ENCODE measurements at places on chromosomes 1 and 21.

- DNase-seq = no peak
Measured at GRCh38 chr1:115168026-115168425, 78.7 kb upstream of the TSPAN2 start.

- DNase-seq = no peak
Measured at GRCh38 chr21:41375875-41376274, 14.0 kb downstream of the MX2 start.

- DNase-seq = no peak
Measured at GRCh38 chr1:232678185-232678886, 48.4 kb upstream of the SIPA1L2 start.

DNA sequence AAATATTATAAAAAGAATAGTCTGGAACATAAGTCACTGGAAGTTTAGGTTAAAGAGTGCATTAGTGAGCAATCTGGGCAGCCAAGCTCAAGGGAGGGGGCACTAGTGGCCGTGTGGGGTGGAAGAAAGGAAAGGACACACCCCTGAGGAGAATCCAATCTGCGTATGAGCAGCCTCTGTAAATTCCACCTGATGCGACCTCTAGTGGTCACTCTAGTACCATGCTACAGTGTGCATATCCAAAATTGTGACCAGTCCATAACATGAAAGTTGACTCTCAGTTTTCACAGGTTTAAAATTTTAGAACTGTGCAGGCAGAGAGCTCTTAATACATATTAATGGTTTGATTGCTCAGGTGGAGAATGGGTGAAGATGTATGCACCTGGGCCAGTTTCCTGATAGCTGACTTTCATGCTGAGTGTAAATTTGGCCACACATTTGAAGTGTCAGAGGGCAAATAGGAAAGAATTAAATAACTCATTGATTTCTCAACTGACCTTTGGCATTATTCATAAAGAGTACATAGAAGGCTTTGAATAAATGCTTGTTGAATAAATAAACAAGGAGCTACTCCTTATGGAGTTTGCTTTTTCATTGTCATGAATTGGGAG, 105.9 kb upstream of the C21orf91 start:
- no peak for DNase-seq

- DNase-seq = no peak
Measured at GRCh38 chr1:154081386-154082126, 73.3 kb downstream of the NUP210L start.

DNA sequence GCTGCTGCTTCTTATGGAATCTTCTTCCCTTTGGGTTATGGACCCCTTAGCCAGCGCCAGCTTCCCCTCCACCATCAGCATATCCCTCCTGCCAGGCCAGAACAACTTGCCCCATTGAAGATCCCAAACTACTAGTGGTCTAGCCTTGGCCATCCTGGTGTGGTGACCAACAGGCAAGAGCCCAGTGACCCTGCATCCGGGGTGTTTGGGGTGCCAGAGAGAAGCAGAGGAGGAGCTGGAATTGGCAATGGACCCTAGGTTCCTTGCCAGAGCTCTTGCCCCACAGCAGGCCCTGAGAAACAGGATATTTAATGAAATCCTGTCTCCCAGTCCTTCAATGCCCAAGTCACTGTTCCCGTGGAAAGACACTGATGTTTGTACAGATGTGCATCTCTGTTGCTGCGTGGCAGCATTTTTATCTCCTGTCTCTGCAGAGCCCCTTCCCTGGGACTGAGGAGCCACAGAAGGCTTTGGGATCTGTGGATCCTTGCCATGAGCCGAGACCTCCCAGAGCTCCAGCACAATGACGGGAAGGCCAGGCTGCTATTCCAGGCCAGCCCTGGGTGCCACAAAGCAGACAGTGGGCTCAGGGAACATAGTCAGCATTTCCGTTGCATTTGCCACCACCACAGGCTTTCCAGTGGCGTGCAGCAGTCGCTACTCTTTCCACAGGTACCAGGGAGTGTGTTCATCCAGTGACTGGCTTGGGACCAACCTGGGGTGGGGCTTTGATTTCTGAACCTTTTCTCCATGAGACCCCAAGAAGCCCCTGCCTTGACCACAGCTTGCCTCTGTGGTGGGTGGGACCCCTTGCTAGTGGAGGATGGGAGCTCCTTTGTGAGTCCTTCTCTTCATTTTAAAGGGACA, 21.6 kb downstream of the NAV1 start:
- DNase-seq = no peak

- no peak for DNase-seq
Measured at GRCh38 chr1:221264848-221265247, 385.6 kb downstream of the HLX start.

DNA sequence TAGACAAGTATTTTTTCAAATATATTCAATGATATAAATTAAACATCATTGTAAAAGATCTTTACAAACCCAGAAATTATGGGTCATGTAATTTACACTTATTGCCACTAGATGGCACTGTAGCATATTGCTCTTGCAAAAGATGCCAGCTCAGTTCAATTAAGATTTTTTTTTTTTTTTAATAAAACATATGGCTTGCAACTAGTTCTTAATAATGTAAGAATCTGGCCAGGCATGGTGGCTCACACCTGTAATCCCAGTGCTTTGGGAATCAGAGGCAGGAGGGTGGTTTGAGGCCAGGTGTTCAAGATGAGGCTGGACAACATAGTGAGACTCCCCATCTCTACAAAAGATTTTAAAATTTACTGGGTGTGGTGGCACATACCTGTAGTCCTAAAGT, 49.4 kb upstream of the DESI2 start:
- no peak for DNase-seq

DNA sequence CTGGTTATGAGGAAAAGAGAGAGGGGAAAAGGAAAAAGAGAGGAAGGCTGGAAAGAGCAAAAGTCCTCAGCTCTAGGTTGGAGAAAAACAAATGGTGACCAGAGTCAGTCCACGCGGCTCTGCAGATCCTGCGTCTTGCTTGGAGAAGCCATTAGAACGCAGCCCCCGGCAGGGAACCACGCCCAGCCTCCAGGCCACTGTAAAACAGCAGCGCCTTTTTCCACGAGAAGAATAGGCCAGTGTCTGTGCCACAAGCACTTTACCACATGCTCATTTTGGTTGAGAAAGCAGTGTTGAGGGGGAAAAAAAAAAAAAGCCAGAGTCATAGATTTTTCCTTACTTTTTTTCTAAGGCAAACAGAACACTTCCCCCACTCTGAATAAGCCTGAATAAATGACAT, 846.9 kb upstream of the ADAMTS5 start:
- DNase-seq = no peak

DNA sequence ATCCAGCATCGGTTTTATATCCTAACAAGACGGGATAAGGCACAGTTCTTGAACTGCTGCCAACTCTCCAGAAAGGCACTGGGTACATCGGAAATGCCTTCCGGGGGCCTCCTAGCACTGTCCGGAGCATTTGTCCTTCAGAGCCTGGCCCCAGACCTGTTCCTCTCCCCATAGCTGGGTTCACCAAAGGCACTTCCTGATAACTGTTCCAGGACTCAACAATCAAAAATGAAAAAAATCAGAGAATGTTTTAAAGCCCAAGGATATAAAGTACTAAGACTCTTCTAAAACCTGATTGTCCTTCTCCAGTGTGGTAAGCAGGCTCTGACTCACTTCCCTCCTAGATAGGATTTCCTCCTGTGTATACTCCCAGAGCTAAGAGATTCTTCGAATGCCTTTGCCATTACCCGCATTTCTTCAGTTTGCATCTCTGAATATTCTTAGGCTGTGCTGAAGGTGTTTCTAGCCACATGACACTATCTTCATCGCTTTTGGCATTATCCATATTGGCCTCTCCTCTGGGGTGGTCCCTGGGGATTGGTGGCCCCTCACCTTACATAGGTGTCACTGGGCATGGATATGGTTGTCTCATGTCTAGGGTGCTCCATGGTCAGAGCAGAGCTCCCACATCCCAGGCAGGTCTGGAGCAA, 112.9 kb downstream of the ZBTB18 start:
- DNase-seq = no peak

GRCh38 chr1:71610476-71610875, 529.6 kb upstream of the ZRANB2 start:
- DNase-seq = no peak

DNA sequence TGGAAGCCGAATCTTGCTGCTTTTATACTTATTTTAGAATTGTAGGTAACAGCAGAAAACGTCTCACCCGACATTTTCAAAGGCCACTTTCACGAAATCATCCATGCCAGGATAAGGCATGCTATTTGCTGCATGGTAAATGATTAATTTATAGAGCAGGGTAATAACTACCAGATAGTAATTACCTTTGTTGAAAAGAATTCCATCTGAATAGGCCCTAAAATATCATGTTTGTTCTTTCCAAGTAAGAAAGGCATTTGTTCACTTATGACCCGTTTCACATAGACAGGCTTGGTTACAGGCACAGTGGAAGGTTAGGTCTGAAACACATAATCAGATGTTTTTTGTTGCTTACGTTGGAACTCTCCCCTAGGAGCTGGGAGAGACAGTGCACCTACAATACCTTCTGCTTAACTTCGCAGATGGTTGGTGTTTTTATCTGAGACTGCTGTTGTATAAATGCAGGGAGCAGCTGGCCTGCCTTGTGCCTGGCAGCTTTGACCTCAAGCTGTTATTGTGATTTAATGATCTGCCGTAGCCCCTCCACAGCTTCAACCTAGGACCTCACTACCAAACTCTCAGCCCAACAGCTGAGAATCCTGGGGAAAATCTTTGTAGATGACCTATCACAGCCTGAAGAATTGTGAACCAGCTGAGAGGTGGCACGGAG, 1.6 kb downstream of the SLC44A3 start:
- DNase-seq = no peak

- no peak for DNase-seq
Measured at GRCh38 chr1:202133001-202133400, 10.3 kb downstream of the GPR37L1 start.

DNA sequence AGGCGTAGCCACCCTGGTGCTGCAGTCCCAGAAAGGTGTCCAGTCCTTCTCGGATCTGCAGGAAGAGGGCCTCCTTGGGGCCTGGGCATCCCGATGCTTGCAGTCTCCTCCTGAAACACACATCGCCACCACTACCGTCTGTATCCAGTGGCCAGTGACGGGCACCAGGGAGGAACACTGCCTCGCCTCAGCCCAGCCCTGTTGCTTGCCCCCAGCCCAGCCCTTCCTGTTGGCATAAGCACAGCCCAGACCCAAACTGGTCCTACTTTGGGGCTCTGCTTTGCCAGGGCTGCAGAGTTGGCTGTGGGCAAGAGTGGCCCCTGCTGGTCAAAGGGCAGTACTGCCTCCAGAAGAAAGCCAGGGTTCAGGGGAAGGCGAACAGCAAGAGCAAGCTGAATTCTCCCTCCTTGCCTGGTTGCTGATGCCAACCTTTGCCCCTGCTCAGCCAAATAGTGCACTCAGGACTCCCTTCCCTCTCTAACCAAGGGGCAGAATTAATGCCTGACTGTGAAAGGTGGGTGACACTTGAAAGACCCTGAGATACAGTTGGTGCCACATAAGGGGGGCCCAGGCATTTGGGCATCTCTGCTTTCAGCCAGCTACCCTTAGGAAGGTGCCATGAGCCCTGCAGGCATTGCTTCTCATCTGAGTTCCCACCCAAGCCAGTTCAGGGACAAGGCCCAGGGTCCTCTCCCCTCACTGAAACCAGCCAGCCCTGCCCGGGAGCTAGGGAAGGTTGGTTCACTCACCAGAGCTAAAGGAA, 11.1 kb upstream of the ARHGEF2 start:
- no peak for DNase-seq

Data from D721Med (cell line).